Vagina (tissue), 2 donors: ENCODE measurements at places on chromosomes 16 and 17. TPM values are rescaled to one million over a fixed set of nuclear protein-coding genes. Genes with fewer than 3 reads are reported as not detected.

PPP1R27 gene
- total RNA-seq = not detected

CA4 gene
- total RNA-seq = not detected

SOX8 gene
- 0.74 TPM for total RNA-seq

CNTNAP1 gene
- total RNA-seq = 5.9 TPM

CCL3 gene
- 2.9 TPM for total RNA-seq

MFAP4 gene
- 205 TPM for total RNA-seq

MRPL10 gene
- 21.4 TPM for total RNA-seq

TBC1D3 gene
- total RNA-seq = not detected

NGFR gene
- 41.7 TPM for total RNA-seq

RHOT2 gene
- total RNA-seq = 91.1 TPM

GJC1 gene
- 10.1 TPM for total RNA-seq

KRT12 gene
- not detected for total RNA-seq

DNAI2 gene
- total RNA-seq = not detected

MBTPS1 gene
- 71.0 TPM for total RNA-seq

TPSG1 gene
- not detected for total RNA-seq

TEX14 gene
- not detected for total RNA-seq

TP53TG3C gene
- total RNA-seq = not detected

TUBB3 gene
- total RNA-seq = 19.2 TPM

SLC7A5 gene
- total RNA-seq = 22.8 TPM

UMOD gene
- total RNA-seq = not detected

GJD3 gene
- total RNA-seq = 12.0 TPM

LGALS9B gene
- total RNA-seq = 0.98 TPM

KRTAP2-1 gene
- not detected for total RNA-seq

PRDM7 gene
- not detected for total RNA-seq

C16orf92 gene
- not detected for total RNA-seq

ACSM2A gene
- not detected for total RNA-seq

KRT15 gene
- 931 TPM for total RNA-seq

TBC1D28 gene
- not detected for total RNA-seq

OVCA2 gene
- total RNA-seq = 24.3 TPM

TBC1D3K gene
- not detected for total RNA-seq

GP2 gene
- not detected for total RNA-seq

TTLL6 gene
- 0.49 TPM for total RNA-seq

RAB26 gene
- total RNA-seq = 1.5 TPM

CLEC18B gene
- total RNA-seq = 6.4 TPM

ZNF597 gene
- 2.0 TPM for total RNA-seq
